ENCODE measurements at places on chromosomes 13 and 19.

DNA sequence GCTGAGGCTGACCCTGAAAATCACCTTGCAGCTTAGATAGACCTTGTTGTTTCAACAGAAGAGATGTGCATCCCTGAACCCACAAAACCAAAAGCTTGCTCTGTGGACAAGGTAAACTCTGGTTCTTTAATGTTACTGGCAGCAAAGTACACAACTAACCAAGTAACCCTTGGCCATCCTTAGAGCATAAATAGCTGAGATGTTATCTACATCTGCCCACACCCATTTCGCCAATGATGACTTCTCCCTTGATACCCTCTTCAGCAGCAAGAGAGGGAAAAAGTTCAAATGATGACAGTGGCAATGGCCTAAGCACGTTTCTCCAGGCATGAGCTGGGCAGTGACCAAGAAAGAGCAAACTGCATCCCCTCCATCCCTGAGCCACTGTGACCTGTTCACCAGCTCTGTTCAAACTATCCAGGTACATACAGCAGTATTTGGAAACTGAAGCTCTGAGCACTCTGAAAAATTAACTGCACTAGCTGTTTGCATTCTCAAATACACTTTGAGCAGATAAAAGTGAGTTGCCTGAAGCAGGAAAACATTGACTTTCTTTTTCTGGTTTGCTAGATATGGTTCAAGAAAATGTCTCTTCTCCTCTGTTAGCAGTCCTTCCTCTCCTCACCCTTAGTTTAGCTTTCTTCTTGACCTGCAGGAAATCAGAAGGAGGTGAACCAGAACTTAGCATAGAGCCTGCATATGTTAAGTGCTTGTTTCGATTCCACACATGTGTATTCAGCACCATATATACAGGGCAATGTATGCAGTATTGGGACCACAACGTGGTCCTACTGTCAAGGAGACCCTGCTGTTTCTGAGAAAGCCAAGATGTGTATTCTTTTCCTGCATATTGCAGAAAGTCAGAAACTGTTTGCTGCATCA is 231.7 kb downstream of the FOXO1 start:
- no peak for DNase-seq

DNA sequence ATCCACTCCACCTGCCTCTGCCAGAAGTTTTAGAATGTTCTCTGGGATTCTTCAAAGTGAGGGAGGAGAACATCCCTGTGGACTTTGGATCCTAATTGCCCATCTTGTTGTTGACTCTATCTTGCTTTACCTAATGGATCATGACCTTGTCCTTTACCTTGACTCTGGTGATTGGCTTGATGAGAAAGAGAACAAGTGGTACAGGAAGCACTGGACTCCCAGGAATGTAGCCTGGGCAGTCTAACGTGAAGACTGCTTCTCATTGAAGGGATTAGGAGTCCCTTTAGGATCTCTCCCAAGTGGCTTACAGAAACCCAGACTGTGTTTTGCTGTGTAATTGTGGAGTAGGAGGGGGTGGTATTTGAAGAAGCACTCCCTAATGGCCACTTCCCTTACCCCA is 63.9 kb downstream of the SLC10A2 start:
- DNase-seq: no peak

DNA sequence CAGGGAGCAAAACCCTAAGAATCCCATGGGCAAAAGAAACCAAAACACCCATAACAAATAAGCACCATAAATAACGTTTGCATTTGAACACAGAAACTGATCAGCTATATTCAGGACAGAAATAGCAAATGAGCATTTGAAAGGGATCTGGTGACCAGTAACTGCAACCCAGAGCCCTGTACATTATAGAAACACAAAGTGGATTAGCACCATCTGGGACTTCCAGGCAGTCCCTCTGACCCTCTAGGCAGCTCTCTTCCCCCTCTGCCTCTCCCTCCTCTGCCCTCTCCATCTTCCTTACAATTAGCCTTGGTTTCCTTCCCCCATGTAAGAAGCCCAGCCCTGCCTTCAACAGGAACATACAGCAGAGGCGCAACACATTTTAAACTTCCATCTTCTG is 215.0 kb downstream of the DCLK1 start:
- no peak for DNase-seq

DNA sequence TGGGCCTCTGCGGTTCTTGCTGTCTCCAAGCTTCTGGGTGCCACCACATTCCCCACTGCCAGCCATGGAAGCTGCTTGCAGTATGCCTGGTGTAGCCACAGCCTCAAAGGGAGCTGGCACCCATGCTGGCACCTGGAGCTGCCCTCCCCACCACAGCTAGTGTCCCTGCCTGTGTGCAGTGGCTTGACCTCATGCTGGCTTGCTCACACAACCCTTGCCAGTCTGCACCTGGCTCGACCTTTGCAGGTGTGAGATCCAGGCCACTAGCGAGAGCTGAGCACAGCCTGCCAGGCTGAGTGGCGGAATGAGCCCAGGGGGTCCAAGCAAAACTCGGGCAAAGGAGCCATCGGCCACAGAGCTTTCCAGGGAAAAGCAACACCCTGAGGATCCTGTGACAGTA is 236.7 kb upstream of the CSNK1A1L start:
- DNase-seq: no peak

DNA sequence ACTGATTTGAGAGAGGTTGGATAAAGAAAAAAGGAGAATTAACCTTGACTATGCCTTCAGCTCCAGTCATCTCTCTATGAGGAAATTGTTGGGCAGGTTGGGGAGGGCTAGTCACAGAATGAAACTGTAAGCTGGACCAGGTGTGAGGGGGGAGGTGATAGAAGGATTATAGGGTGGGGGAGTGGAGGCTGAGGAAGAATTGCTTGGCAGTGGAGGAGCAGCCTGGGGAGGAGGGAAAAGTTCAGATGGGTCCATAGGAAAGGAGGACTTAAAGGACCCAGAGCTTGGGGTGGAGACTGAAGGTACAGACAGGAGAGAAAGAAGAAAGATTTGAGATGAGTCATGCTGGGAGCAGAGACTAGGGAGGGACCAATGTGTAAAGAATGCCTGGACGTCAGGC is 8.2 kb upstream of the ZNF431 start:
- DNase-seq: no peak

GRCh38 chr19:31863122-31863521 is 482.3 kb upstream of the ZNF507 start:
- DNase-seq: no peak

DNA sequence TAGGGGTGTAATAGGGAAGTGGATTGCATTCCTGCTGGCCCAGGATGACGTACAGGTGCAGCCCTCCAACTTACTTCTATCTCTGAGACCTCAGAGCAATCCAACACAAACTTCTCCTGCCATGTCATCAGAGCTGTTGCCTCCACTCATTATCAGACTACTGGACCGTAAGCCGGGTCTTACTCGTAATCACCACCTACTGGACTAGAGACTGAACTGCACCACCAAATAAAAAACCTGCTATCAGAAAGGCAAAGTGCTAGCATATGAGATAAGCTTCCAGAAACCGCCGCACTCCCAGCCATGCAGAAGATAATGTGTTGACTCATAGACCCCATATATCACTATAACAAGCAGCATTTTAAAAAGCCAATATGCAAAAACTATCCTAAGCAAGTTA is 102.0 kb downstream of the SLITRK1 start:
- no peak for DNase-seq

DNA sequence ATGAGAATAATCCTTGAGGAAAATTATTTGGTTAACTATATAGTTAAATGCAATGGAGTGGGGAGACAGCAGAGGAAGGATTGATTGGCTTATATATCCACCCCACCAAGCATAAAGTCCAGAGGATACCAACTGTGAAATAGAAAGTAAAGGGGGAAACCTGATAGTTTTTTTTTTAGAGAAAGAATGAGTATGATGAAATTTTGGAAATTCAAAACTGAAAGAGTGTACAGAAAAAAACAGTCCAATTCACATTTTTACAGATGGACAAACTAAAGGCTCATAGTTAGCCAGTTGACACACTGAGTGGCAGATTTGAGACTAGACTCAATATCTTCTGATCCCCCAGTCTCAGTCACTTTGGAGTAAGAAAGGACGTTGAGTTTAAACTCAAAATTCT is 51.1 kb downstream of the FNDC3A start:
- no peak for DNase-seq

- peak; percentile 9 for DNase-seq
Measured at GRCh38 chr13:111429064-111429558, 108.7 kb downstream of the TEX29 start.

- no peak for DNase-seq
Measured at GRCh38 chr19:55398200-55398925, 9.2 kb downstream of the UBE2S start.

GRCh38 chr13:109024611-109025010 is 395.2 kb downstream of the MYO16 start:
- no peak for DNase-seq

GRCh38 chr13:72444999-72445398 is 282.4 kb downstream of the MZT1 start:
- DNase-seq: no peak

GRCh38 chr13:114243971-114244370 is 9.3 kb downstream of the CDC16 start:
- no peak for DNase-seq

GRCh38 chr13:46624353-46624752 is 71.4 kb downstream of the LRCH1 start:
- no peak for DNase-seq

DNA sequence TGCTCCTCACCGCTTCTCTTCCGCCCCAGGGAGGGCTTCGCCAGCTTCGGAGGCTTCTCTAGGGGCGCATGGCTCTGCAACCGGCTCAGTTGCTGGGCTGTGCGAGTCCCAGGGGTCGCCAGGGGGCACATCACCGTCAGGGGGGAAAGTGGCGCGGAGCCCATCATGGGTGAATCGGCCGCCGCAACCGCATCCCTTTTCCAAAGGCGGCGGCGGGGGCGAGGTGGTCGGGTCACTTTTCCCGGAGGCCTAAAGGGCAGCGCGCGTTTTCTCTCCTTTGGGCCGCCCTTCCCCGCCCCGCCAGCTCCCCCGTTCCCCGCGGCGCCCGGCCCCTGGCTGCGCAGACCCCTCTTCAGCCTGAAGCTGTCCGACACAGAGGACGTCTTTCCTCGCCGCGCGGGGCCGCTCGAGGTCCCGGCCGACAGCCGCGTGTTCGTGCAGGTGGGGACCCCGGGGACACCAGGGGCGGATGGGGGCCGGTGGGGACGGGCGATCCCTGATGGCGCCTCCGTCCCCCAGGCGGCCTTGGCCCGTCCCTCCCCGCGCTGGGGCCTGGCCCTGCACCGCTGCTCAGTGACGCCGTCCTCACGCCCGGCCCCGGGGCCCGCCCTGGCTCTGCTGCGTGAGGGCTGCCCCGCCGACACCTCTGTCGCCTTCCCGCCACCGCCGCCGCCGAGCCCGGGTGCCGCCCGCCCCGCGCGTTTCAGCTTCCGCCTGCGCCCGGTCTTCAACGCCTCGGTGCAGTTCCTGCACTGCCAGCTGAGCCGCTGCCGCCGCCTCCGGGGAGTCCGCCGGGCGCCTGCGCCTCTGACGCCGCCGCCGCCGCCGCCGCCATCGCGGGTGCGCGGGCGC is 1.7 kb downstream of the TGFBR3L start:
- no peak for DNase-seq

- no peak for DNase-seq
Measured at GRCh38 chr13:101811284-101811839, 358.9 kb downstream of the ITGBL1 start.

DNA sequence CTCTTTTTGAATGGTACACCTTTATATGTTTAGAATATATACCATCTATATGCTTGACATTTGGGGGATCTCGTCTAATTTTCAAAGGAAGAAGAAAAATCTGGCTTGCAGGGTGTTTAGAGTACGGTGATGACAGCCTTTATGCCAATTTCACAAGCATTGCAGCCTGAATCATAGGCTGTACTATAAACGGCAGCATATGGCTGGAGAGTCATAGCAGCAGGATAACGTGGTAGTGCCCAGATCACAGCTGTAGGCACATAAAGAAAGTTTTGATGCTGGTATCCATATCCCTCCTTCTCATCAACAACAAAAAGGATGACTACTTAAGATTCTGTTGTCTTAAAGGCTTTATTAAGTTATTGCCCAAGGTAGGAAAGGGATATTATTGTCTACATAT is 253.0 kb downstream of the PCDH9 start:
- no peak for DNase-seq

GRCh38 chr13:39766464-39767158 is 111.1 kb downstream of the COG6 start:
- DNase-seq: no peak

- DNase-seq: no peak
Measured at GRCh38 chr13:25584087-25584486, 212.3 kb downstream of the ATP8A2 start.

GRCh38 chr13:35252536-35253205 is 223.8 kb downstream of the MAB21L1 start:
- DNase-seq: no peak

GRCh38 chr13:65095161-65096082 is 2134.7 kb downstream of the PCDH9 start:
- DNase-seq: no peak

DNA sequence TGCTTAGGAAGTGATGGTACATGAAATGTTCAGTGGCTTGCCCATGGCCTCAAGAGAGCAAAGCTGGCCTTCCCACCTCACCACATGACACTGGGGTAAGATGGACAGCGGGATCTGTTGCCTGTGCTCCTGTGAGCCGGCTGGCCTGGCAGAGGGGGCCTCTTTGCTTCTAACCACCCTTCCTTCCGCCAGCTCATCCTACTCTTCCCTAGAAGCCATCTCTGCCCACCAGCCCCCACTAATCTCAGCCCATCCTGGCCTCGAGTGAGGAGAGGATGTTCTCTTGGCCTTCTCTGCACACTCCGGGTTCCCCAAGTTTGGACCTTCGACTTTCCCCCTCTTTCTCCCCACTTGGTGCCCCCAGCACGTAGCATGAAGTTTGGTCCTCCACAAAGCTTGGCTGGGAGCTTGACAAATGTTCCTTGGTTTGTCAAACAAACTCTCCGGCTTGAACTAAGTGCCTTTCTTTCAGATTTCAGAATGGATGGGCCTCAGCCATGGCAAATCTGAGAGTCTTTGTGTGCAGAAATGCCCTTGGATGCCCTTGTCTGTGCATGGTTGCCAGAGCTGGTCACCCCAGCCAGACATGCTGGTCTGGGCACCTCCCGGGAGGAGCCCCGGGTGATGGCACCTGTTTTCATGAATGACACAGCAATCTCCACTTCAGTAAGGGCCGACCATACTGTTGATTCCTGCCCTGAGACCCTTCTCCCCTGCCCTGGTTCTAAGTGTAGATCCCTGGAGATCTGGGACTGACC is 145.5 kb downstream of the URI1 start:
- DNase-seq: no peak

- no peak for DNase-seq
Measured at GRCh38 chr19:38289955-38290354, 14.1 kb upstream of the C19orf33 start.

- DNase-seq: no peak
Measured at GRCh38 chr13:71864094-71864985, 2.7 kb downstream of the DACH1 start.

- DNase-seq: no peak
Measured at GRCh38 chr19:20928371-20928770, 5.3 kb downstream of the ZNF85 start.

Data from T follicular helper cell (primary cell).